Activated CD4-positive, alpha-beta memory T cell treated with anti-CD3 and anti-CD28 coated beads, Interleukin-2, amount 10 ng/mL, durations not matched to agents 7 days and 5 days (primary cell): ENCODE measurements at places on chromosomes 13 and 19. TPM values are rescaled to one million over a fixed set of nuclear protein-coding genes. Genes with fewer than 3 reads are reported as not detected.
A peak's percentile ranks its signal among the peaks of the same experiment; 100 is the strongest.

- H3K4me1 ChIP-seq: peaks cover 2% of the 10 kb centered on the region
- H3K4me3 ChIP-seq: no peak overlapping the region
- H3K36me3 ChIP-seq: peaks cover 47% of the 10 kb centered on the region
- no peak overlapping the region for H3K27ac ChIP-seq
Measured at GRCh38 chr13:114035583-114036531, 62.0 kb upstream of the C13orf46 start.

FFAR3 gene
- total RNA-seq: 0.63 TPM

- no peak for DNase-seq
- no peaks in the 10 kb centered on the region for H3K4me1 ChIP-seq
- H3K27ac ChIP-seq: no peak overlapping the region
- no peaks in the 10 kb centered on the region for H3K36me3 ChIP-seq
- H3K4me3 ChIP-seq: no peak overlapping the region
Measured at GRCh38 chr13:69660155-69660554, 447.5 kb upstream of the ATXN8OS start.

DNA sequence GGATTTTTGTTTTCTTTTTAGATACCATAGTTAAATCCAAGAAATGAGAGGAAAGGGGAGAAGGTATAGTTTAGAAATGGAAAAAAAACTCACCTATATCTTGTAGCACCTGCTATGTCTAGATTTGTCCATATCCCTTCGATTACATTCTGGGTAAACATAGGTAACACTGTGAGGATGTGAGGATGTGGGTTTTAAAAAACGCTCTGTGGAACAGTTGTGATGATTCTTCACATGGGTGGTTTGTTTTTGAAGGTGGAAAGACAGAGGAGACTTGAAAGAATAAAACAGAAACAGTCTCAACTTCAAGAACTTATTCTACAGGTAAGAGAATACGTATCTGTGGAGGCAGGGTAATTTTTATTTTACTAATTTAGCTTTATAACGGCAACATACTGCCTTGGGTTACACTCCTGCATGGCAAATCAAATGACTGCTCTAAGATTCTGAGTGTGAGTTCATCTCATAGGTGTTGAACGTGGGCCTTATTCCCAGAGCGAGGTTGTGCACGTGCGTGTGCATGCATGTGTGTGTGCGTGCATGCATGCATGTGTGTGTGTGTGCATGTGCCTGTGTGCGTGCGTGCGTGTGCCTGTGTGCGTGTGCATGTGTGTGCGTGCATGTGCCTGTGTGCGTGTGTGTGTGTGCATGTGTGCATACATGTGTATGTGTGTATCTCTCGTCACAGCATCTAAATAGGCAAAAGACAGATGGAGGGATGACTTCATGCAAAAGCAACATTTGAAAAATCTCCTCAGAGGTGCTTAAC lies 23.5 kb downstream of the ATP4B start:
- DNase-seq: no peak
- peaks cover 2% of the 10 kb centered on the region for H3K4me1 ChIP-seq
- H3K27ac ChIP-seq: no peak overlapping the region
- H3K27me3 ChIP-seq: no peaks in the 10 kb centered on the region

- peaks cover 24% of the 10 kb centered on the region for H3K36me3 ChIP-seq
- H3K4me1 ChIP-seq: peaks cover 69% of the 10 kb centered on the region
- peak overlapping the region; percentile 72 for H3K4me3 ChIP-seq
- no peaks in the 10 kb centered on the region for H3K27me3 ChIP-seq
- peak overlapping the region; percentile 92 for H3K27ac ChIP-seq
- no peak for DNase-seq
Measured at GRCh38 chr19:43782689-43783231, 2.0 kb upstream of the KCNN4 start.

CYP4F12 gene
- total RNA-seq: not detected

- DNase-seq: no peak
- no peak overlapping the region for H3K4me3 ChIP-seq
- H3K27me3 ChIP-seq: no peaks in the 10 kb centered on the region
- H3K27ac ChIP-seq: no peak overlapping the region
Measured at GRCh38 chr19:56862741-56863140, 22.2 kb upstream of the PEG3 start.

NLRP4 gene
- total RNA-seq: not detected

SELENOV gene
- total RNA-seq: not detected

- H3K4me3 ChIP-seq: no peak overlapping the region
- DNase-seq: no peak
- no peak overlapping the region for H3K27ac ChIP-seq
- H3K4me1 ChIP-seq: peaks cover 9% of the 10 kb centered on the region
- no peaks in the 10 kb centered on the region for H3K36me3 ChIP-seq
Measured at GRCh38 chr13:23608701-23609413, 38.6 kb downstream of the TNFRSF19 start.

SHISA7 gene
- not detected for total RNA-seq

DNA sequence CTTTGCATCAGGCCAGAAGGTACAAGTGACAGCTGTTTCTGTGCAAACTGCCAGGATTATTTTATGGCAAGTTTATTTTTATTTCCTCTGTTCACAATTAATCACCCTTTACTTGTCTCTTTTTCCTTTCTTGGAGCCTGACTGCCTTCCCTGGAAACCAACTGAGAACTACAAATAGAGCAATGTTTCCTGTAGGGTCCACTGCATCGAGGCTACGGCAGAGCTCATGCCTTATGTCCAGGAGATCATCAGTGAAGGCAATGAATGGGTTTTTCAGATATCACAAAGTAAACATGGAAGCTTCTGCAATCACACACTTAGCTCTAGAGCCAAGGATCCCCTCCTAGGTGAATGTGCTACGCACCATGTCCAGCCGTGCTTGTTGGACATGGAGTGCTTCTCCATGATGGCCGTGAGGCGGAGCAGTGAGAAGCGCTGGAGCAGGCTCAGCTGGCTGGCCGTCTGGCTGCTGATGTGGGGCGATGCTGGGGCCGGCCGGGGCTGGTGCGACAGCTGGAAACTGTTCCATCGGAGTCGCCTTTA lies 110.9 kb downstream of the KL start:
- no peak overlapping the region for H3K4me3 ChIP-seq
- H3K36me3 ChIP-seq: no peaks in the 10 kb centered on the region
- no peaks in the 10 kb centered on the region for H3K27me3 ChIP-seq
- H3K4me1 ChIP-seq: peaks cover 15% of the 10 kb centered on the region
- no peak for DNase-seq
- H3K27ac ChIP-seq: no peak overlapping the region

DNA sequence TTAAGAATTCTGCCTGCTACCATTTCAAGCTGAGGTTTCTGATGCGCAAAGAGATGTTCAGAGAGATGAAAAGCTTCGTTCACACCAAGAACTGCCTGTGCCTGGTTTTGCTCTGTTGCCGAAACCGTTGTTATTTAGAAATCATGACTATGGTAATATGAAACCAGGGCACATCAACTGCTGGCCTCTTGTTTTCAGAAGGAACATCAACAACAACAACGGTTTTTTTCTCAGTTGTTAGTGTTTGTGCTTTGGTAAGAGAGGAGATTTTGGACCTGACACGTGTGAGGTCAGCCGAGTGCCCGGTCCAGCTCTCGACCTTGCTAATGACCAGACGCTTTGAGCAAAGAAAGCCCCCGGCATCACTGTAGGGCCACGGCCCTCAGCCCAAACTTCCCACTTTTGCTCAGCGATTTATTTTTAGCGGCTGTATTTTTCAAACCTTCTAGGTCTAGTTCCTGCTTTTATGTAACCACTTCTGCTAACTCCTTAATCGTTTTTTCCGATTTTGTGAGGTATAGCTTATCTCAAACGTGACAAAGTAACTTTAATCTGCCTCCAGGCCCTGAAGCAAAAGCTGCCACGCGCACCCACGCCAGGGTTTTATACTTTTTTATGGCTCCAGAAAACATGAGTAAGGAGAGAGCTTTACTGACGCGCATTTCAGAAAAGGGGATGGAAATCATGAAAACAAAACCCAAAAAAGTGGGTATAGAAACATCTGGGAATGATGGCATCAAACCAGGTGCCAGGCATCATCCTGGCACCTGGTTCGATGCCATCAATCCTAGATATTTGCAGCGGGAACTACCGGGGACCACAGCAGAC lies 42.0 kb downstream of the KLF2 start:
- H3K27ac ChIP-seq: no peak overlapping the region
- peak; percentile 53 for DNase-seq
- peaks cover 52% of the 10 kb centered on the region for H3K4me1 ChIP-seq
- H3K36me3 ChIP-seq: peaks cover 24% of the 10 kb centered on the region
- peaks cover 2% of the 10 kb centered on the region for H3K27me3 ChIP-seq

CEACAM16 gene
- not detected for total RNA-seq

KIR2DL3 gene
- not detected for total RNA-seq

- H3K36me3 ChIP-seq: no peaks in the 10 kb centered on the region
- no peak overlapping the region for H3K27ac ChIP-seq
- peak overlapping the region; percentile 63 for H3K4me3 ChIP-seq
- no peaks in the 10 kb centered on the region for H3K27me3 ChIP-seq
- peak; percentile 72 for DNase-seq
Measured at GRCh38 chr19:21474671-21475181, 30.7 kb upstream of the ZNF429 start.

GRCh38 chr19:11722414-11722813 lies 16.3 kb downstream of the ZNF823 start:
- no peak overlapping the region for H3K27ac ChIP-seq
- no peaks in the 10 kb centered on the region for H3K27me3 ChIP-seq
- no peak for DNase-seq
- peaks cover 66% of the 10 kb centered on the region for H3K36me3 ChIP-seq
- no peaks in the 10 kb centered on the region for H3K4me1 ChIP-seq

GRCh38 chr13:37202264-37202663 lies 96.8 kb upstream of the CSNK1A1L start:
- H3K4me3 ChIP-seq: no peak overlapping the region
- H3K27ac ChIP-seq: no peak overlapping the region
- no peak for DNase-seq
- H3K27me3 ChIP-seq: no peaks in the 10 kb centered on the region
- no peaks in the 10 kb centered on the region for H3K36me3 ChIP-seq

ZNF358 gene
- total RNA-seq: 5.5 TPM

CGB8 gene
- total RNA-seq: not detected

GRCh38 chr13:75321084-75321483 lies 160.9 kb downstream of the TBC1D4 start:
- H3K4me3 ChIP-seq: no peak overlapping the region
- DNase-seq: no peak
- peak overlapping the region; percentile 48 for H3K27ac ChIP-seq
- H3K36me3 ChIP-seq: peaks cover 3% of the 10 kb centered on the region

- H3K4me1 ChIP-seq: peaks cover 47% of the 10 kb centered on the region
- H3K4me3 ChIP-seq: peak overlapping the region; percentile 55
- H3K36me3 ChIP-seq: no peaks in the 10 kb centered on the region
- DNase-seq: no peak
- no peak overlapping the region for H3K27ac ChIP-seq
- peaks cover 8% of the 10 kb centered on the region for H3K27me3 ChIP-seq
Measured at GRCh38 chr13:30115257-30115600, 192.1 kb downstream of the KATNAL1 start.

- peaks cover 36% of the 10 kb centered on the region for H3K4me1 ChIP-seq
- H3K36me3 ChIP-seq: peaks cover 27% of the 10 kb centered on the region
- H3K27me3 ChIP-seq: peaks cover 55% of the 10 kb centered on the region
- no peak overlapping the region for H3K4me3 ChIP-seq
- no peak for DNase-seq
- no peak overlapping the region for H3K27ac ChIP-seq
Measured at GRCh38 chr19:55085923-55086715, 10.4 kb downstream of the EPS8L1 start.

DNA sequence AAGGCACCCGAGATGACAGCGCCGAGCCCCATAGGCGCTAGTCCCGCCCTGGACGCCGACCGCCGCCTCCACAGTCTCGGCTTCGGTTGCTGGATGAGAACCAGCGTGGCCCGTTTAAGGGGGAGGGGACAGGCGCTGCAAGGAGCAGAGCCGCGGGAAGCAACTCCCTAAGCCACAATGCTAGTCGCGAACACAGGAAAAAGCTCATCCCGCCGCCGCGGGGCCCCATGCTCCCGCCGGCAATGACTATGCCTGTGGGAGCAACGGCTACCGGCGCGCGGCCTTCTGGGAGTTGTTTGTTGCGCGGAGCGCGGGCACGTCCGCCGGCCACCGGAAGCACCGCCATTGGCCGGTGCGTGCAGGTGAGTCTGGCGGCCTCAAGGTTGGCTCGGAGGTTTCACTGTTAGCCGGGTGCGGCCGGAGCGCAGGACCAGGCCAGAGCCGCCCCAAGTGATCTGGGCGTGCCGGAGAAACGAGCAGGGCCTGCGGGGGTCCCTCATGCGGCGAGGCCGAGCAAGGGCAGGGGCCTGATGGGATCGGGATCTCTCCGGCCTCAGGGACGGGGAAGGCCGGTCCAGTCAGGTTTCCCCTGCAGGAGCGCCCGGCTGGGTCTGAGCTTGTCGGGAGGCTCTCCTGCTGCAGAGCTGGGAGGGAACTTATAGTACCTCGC lies at the start of gene ZNF544:
Gene ZNF544, plus strand, starts transcription at position 330 of the 670 bp plus-strand sequence. CDS start 15,110 bp downstream, outside the sequence.
- H3K36me3 ChIP-seq: peaks cover 61% of the 10 kb centered on the region
- peak; percentile 69 for DNase-seq
- H3K27ac ChIP-seq: peak within 1 kb of the TSS; percentile 80
- peak within 1 kb of the TSS; percentile 83 for H3K4me3 ChIP-seq
- no peaks in the 10 kb centered on the region for H3K27me3 ChIP-seq
- peaks cover 34% of the 10 kb centered on the region for H3K4me1 ChIP-seq
